T-helper 9 cell (primary cell): ENCODE measurements at places on chromosomes 11 and 22.

DNA sequence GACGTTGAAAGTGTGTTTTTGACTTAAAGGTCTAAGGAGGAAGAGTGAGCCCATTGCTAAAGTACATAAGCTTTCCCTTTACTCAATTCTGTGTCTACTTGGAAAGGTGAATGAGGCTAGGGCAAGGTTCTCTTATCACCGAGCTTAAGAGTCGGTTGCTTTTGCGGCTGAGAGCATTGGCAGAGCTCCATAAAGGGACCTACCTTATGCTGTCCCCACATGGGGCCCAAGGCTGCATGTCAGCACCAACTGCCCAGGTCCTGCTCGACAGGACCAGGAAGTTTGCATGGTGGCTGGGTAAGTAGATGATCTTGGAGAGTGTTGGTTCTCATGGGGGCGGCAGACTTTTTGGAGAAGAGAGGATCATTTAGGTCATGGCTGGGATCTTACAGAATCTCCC is 91.2 kb downstream of the ZBTB16 start:
- no peak for DNase-seq

- DNase-seq: no peak
These were observed 423.4 kb upstream of the SYN3 start for GRCh38 chr22:33481550-33481949.

GRCh38 chr11:68463714-68464113 is 3.2 kb downstream of the PPP6R3 start:
- no peak for DNase-seq

DNA sequence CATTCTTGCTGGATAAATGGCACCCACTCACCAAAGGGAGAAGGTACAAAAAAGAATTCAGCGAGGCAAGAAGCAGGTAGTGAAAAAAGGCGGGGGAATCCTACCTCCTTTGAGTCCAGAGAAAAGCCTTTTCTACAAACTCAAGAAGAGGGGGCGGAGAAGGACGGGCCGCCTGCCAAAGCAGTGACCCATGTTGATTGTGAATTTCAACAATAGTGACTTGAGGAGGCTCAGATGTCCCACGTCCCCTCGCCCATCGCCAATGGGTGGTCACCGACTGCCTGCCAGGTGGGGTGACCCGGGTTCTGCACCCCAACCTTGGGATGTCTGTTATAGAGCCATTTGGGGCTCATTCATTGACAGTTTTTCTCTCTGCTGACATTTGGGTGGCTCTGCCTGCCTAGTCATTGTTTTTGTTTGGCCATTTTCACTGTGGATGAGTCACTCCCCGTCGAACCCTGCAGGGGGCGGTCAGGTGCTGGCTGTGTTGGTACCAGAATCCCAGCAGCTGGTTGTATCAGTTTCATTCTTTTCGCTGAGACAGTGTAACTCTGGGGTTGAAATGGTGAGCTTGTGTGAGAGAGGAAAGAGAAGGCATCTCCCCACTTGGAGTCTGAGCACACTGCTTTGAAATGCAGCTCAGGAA is 163.4 kb upstream of the NCAM1 start:
- no peak for DNase-seq

GRCh38 chr11:76810151-76810853 is 27.1 kb downstream of the TSKU start:
- no peak for DNase-seq

- DNase-seq: no peak
These were observed 28.1 kb upstream of the VPREB1 start for GRCh38 chr22:22216450-22216959.
